ENCODE measurements at places on chromosomes 2 and 18.

DNA sequence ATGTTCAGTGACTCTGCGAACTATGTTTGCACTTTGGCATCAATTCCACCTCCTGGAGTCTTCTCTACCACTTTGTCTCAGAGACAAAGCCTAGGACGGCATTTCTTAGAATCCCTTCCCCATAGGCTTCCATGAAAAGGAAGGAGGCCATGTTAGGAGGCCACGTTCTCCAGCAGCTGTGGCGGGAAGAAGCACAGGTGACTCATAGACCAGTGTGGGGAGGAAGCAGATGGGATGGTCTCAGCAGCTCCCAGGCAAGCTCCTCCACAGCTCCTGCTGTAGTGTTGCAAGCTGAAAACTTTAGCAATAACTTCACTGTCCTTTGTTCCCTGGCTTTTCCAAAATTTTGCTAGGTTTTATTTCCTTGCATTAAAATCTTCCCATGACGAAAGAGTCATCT, 781.3 kb upstream of the ID2 start:
- no peak for DNase-seq

GRCh38 chr2:197196541-197197180, 113.9 kb downstream of the ANKRD44 start:
- no peak for DNase-seq

- no peak for DNase-seq
These were observed 149.5 kb upstream of the PXDN start for GRCh38 chr2:1893856-1894255.

GRCh38 chr2:206520450-206520849, 77.1 kb downstream of the ADAM23 start:
- no peak for DNase-seq

DNA sequence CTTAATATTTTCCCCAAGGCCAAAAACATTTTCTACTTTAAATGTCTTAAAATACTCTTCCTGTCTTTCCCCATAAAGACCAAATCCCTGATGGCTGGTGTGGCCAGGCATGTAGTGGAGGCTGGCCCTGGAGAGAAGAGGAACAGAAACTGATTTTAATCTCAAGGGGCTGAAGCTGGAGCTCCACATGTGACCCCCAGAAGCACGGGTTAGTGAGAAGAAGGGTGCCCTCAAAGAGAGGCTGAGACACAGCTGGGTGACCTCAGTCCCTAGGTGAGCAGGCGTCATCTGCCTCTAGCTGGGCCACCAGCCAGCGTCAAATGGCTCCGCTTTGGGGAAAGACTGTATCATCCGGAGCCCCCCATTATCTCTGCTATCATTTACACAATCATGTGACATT, 19.3 kb upstream of the TMEM18 start:
- DNase-seq: no peak

- no peak for DNase-seq
These were observed 365.1 kb upstream of the NETO1 start for GRCh38 chr18:73232933-73233332.

All from fibroblast of skin of left biceps (primary cell).